Epithelial cell of proximal tubule (primary cell): ENCODE measurements at places on chromosomes 1 and 21. TPM values are rescaled to one million over a fixed set of nuclear protein-coding genes. Genes with fewer than 3 reads are reported as not detected.

CD53 gene
- total RNA-seq, result not detected in 2 replicates

DNA sequence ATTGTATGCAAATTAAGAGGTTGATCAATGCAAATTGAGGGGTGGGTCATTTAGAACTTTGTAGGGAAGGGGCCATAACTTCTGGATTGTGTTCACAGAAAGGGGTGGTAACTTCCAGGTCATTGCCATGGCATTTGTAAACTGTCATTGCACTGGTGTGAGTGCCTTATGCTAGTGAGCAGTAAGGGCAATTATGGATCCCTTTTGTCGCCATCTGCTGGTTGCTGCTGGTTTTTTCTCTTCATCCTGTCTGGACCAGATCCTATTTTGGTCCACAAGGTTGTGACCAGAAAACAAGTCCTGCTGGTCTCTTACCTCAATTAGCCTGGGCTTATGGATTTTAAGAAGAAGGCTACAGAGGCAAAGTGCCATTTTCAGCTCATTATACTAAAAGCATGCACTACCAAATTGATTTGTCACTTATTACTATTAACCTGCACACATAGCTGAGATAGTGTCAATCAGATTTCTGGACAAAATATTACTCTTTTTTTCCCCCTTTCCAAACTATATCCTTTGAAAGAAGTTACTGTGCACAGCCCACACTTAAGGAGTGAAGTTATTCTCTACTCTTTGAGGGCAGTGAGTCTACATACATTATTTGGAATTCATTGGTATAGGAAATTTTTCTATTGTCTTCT lies 196.2 kb downstream of the ZC3H11B start:
- DNase-seq, result no peak

GRCh38 chr1:238485057-238485911 lies 594.6 kb upstream of the ZP4 start:
- no peak for DNase-seq

DNA sequence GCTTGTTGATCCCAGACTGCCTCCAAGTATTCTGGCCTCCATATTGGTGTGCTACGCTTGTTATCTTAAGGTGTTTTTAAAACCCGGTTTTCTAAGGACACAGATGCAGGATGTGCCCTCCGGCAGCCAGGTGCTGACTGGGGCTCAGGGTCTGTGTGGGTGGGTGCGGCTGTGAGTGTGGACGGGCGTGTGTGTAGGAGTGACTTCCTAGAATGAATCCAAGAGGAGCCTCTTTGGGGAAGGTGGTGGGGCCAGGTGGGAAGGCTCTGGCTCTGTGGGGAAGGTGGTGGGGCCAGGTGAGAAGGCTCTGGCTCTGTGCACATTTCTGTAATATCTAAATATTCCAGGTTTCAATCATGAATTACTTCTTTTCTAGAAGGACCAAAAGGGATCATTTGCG lies 12.8 kb upstream of the TSPEAR start:
- no peak for DNase-seq

DNA sequence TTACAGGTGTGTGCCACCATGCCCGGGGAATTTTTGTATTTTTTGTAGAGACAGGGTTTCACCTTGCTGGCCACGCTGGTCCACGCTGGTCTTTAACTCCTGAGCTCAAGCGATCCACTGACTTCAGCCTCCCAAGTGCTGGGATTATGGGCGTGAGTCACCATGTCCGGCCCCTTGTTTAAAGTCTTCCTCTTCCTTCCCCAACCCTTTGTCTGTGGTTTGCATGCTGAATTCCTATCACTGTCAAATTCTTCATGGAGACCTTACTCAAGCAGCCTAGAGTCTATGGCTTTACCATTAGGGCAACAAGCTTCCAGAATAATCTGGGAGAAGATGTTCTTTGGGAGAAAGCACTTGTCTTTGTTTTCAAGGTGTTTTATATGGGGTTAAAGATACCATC lies 34.7 kb downstream of the B3GALT5 start:
- DNase-seq, result no peak

DNA sequence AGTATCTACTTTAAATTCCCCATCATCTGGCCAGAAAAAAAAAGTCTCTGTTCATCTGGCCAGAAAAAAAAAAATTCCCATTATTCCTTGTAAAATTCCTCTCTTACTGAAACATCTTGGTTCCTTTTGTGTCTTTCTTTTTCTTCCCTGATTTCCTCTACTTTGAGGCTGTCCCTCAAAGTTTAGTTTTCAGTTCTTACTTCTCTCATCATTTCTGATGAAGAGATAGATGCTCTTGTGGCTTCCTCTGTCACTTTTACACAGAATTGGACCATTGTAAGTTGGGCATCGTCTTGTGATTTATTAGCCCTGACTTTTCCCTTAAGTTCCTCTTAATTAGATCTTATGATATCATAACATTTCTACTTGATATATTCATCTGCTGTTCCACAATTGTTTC lies 6.5 kb downstream of the SOAT1 start:
- DNase-seq, result no peak

GRCh38 chr1:244254467-244254866 lies 197.2 kb downstream of the ADSS2 start:
- no peak for DNase-seq

FAAH gene
- 4.3 and 12.8 TPM in 2 replicates for total RNA-seq
